Gastrocnemius medialis (tissue), 4 donors: ENCODE measurements at places on chromosomes 12 and 14.

GRCh38 chr12:131800594-131801135, 27.5 kb upstream of the MMP17 start:
- DNase-seq, result no peak

GRCh38 chr14:24160499-24160849, 591 bp upstream of the IRF9 start:
- no peak for DNase-seq

GRCh38 chr12:49535921-49536525, 2.8 kb upstream of the KCNH3 start:
- no peak for DNase-seq

DNA sequence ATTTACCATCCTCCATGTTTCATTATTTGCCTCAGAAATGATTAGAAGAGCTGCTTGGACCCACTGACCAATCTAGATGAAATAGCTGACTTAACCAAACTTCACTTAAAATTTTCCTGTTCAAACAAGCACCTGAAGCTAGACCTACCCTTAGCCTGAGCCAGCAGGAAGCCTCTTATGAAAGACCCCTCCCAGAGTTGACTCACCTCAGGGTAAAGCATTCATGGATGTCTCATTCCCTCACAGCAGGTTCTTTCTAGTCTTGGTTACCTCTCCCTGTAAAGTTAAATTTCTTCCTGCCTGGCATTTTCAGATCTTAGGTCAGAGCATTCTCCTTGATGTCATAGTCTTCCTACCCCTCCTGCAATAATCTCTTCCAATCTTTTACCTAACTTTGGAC, 1209.8 kb downstream of the FLRT2 start:
- DNase-seq, result no peak

GRCh38 chr14:29925101-29925722, 2.4 kb downstream of the PRKD1 start:
- no peak for DNase-seq

- no peak for DNase-seq
Measured at GRCh38 chr12:12668005-12668404, 28.0 kb downstream of the GPR19 start.

- no peak for DNase-seq
Measured at GRCh38 chr12:72010356-72010755, 71.7 kb downstream of the TPH2 start.

GRCh38 chr12:28235015-28235414, 44.8 kb downstream of the CCDC91 start:
- DNase-seq, result no peak
